Dermis blood vessel endothelial cell (primary cell): ENCODE measurements at places on chromosomes 5 and 9. TPM values are rescaled to one million over a fixed set of nuclear protein-coding genes. Genes with fewer than 3 reads are reported as not detected.

The STOM gene
- total RNA-seq: 310 and 473 TPM in 2 replicates

The CATSPER3 gene
- 0.34 TPM in 1 of 2 replicates, not detected in the other for total RNA-seq

DNA sequence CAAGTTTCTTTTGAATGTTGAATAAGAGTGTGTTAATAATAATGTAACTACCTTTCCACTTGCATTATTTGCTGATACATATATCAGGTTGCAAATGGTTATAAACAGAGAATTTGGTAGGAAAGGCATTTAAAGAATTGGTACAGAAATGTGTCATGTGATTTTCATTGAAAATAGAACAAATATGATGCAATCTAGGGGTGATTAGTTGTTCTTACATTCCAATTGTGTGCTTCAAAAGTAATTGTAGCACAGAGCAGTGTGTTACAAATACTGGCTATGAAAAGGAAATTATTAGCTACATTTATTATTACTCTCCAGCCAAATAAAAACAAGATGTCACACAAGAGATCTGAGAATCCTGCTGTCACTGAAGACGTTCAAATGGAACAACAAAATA is 61.8 kb upstream of the PRDM9 start:
- DNase-seq: no peak

GRCh38 chr5:176436656-176437055 is 11.5 kb upstream of the FAF2 start:
- peak; percentile 90 for DNase-seq

GRCh38 chr9:127253446-127253845 is 11.1 kb upstream of the GARNL3 start:
- no peak for DNase-seq
